Vein endothelial cell (primary cell): ENCODE measurements at places on chromosomes 6 and 20. TPM values are rescaled to one million over a fixed set of nuclear protein-coding genes. Genes with fewer than 3 reads are reported as not detected.

GPSM3 gene
- 9.8 and 18.0 TPM in 2 replicates for total RNA-seq

KIF3B gene
- total RNA-seq, result 29.4 and 29.7 TPM in 2 replicates

WDR27 gene
- 33.6 and 37.8 TPM in 2 replicates for total RNA-seq

CTAGE9 gene
- total RNA-seq, result not detected in 2 replicates

KCNB1 gene
- not detected in 2 replicates for total RNA-seq

JAG1 gene
- 118 and 205 TPM in 2 replicates for total RNA-seq

CENPW gene
- total RNA-seq, result 10.1 and 12.2 TPM in 2 replicates

PGC gene
- not detected in 2 replicates for total RNA-seq

WFDC5 gene
- total RNA-seq, result not detected in 2 replicates

TMEM151B gene
- 0.38 and 0.65 TPM in 2 replicates for total RNA-seq

PRPH2 gene
- 0.48 and 1.3 TPM in 2 replicates for total RNA-seq

BMP6 gene
- total RNA-seq, result 163 and 246 TPM in 2 replicates

EFHC1 gene
- total RNA-seq, result 15.4 and 16.0 TPM in 2 replicates

DCDC2 gene
- total RNA-seq, result not detected in 2 replicates

KCNK16 gene
- not detected in 2 replicates for total RNA-seq

UBE2J1 gene
- 55.2 and 95.6 TPM in 2 replicates for total RNA-seq

COL20A1 gene
- total RNA-seq, result not detected in 2 replicates

EMILIN3 gene
- total RNA-seq, result not detected in 2 replicates

IMPG1 gene
- 0.29 TPM in 1 of 2 replicates, not detected in the other for total RNA-seq

COL10A1 gene
- not detected in 2 replicates for total RNA-seq

NAPB gene
- total RNA-seq, result 6.5 and 8.1 TPM in 2 replicates

SLA2 gene
- 0.10 TPM in 1 of 2 replicates, not detected in the other for total RNA-seq

SIM1 gene
- total RNA-seq, result 0.19 and 0.33 TPM in 2 replicates

RAD21L1 gene
- total RNA-seq, result not detected in 2 replicates

AGER gene
- total RNA-seq, result 0.48 TPM in 1 of 2 replicates, not detected in the other

NOX3 gene
- total RNA-seq, result not detected in 2 replicates

SIRPA gene
- 23.6 and 29.4 TPM in 2 replicates for total RNA-seq

PXDC1 gene
- total RNA-seq, result 96.6 and 164 TPM in 2 replicates

EEF1A2 gene
- 0.67 and 5.6 TPM in 2 replicates for total RNA-seq

TRIM31 gene
- total RNA-seq, result not detected in 2 replicates

FOXP4 gene
- 6.0 and 7.8 TPM in 2 replicates for total RNA-seq

SIRT5 gene
- 8.0 and 11.1 TPM in 2 replicates for total RNA-seq

PPP1R3G gene
- 0.38 and 0.98 TPM in 2 replicates for total RNA-seq

NHLRC1 gene
- 1.7 and 2.0 TPM in 2 replicates for total RNA-seq

ARG1 gene
- not detected in 2 replicates for total RNA-seq

TRIM38 gene
- total RNA-seq, result 9.1 and 11.8 TPM in 2 replicates

ZFP57 gene
- 0.10 TPM in 1 of 2 replicates, not detected in the other for total RNA-seq

TMEM217 gene
- 15.4 and 19.7 TPM in 2 replicates for total RNA-seq

ABT1 gene
- total RNA-seq, result 18.0 and 19.8 TPM in 2 replicates

UBD gene
- total RNA-seq, result 3.9 and 7.5 TPM in 2 replicates

AVP gene
- total RNA-seq, result not detected in 2 replicates

ADGRB3 gene
- not detected in 2 replicates for total RNA-seq

STMN3 gene
- total RNA-seq, result 0.57 and 5.6 TPM in 2 replicates

SAMD5 gene
- 1.3 and 8.8 TPM in 2 replicates for total RNA-seq

KIF25 gene
- total RNA-seq, result not detected in 2 replicates

RHAG gene
- not detected in 2 replicates for total RNA-seq
